A549 treated with ZK216348 at 1 μM for 4 hours (cell line): ENCODE measurements at places on chromosomes 2 and 18. TPM values are rescaled to one million over a fixed set of nuclear protein-coding genes. Genes with fewer than 3 reads are reported as not detected.

PTPN2 gene
- total RNA-seq: 20.6 to 24.5 TPM (median 21.8 TPM) in 5 replicates

SLC35F5 gene
- total RNA-seq: 25.3 to 57.3 TPM (median 44.0 TPM) in 5 replicates

TUBA3E gene
- total RNA-seq: 0.62 to 0.97 TPM (median 0.78 TPM) in 5 replicates

ITGA6 gene
- total RNA-seq: 31.0 to 52.4 TPM (median 47.2 TPM) in 5 replicates

TOGARAM2 gene
- total RNA-seq: 0.24 to 0.60 TPM (median 0.31 TPM) in 4 of 5 replicates, not detected in the other

L3MBTL4 gene
- not detected in 5 replicates for total RNA-seq

ERICH2 gene
- total RNA-seq: not detected in 5 replicates

TEX44 gene
- not detected in 5 replicates for total RNA-seq
